ENCODE measurements at places on chromosomes 2 and 18.
A peak's percentile ranks its signal among the peaks of the same experiment; 100 is the strongest.

GRCh38 chr18:62485684-62486083 is 37.1 kb upstream of the ZCCHC2 start:
- no peak for DNase-seq

DNA sequence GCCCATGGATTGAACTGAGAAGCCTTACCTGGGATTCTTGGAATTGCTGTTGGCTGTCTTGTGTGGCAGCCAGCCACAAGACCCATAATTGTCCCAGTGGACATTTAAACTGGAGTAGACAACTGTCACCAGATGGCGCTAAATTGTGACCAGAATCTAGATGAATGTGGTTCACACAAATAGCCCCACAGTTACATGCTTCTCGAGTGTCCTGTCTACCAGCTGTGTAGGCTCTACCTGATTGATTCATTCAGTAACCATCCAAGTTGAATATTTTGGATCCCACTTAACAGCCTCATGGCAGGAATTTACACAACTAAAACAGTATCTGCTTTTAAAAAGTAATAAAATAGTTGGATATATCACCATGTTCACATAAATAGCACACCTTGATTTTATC is 73.2 kb downstream of the MAP4K4 start:
- DNase-seq, result no peak

DNA sequence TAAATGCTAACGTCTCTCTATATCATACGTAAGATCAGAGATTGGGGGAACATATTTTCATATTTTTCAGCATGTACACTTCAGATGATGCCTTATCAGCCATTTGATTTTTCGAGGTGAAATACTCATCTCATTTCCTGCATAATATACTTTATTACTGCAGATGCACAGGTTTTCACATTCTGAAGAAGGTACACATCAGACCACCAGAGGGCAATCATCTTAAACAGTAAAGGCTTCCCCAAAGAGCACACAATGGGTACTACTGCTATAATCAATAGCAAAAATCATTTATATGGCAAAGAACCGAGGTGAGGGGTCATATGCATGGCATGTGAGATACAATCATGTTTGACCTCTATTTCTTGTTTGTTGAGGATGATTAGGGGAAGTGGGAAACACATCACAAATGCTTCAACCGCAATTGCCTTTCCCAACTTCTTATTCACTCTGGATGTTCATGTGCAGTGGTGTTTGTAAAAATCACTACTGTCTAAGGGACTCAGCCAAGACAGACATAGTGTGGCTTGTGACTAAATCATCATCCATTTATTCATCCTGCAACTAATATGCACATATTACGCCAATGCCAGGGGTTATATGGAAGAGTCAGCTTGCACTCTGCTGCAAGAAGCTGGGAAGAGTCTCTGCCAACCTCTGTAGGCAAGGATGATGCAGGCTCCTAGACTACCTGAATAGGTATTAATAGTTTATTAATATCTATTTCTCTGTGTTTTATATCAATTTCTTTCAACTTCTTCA is 118.7 kb downstream of the EPB41L3 start:
- no peak for DNase-seq

DNA sequence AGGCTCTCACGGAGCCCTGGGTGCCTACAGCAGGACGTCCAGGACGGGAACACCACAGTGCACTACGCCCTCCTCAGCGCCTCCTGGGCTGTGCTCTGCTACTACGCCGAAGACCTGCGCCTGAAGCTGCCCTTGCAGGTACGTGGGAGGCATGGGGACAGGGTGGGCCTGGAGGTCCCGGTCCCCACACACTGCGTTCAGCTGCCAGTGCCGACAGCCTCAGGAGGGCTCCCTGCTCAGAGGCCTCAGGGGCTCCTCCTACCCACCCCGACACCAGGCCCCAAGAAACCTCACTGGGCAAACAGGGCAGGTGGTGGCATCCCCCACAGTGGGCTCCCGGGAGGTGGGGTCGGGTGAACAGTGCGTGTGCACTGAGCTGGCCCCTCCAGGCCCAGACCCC is 10.8 kb downstream of the ANO7 start:
- no peak for DNase-seq

DNA sequence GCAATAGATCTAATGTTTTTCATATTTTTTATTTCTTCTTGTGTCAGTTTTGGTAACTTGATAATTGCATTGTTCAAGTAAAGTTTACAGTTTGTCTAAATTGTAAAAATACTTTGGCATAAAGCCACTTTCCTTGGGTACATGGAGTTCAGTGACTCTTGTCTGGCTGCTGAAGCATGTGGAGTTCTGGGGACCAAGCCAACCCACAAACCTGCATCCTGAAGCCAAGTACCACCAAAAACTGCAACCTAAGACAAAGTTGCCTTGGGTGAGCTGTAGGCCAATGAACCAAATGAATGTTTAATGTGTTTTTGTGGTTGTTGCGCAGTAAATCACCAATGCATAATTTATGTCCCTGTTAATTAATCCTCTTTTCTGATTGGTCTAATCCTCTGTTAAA is 872.6 kb downstream of the BCL11A start:
- DNase-seq, result no peak

DNA sequence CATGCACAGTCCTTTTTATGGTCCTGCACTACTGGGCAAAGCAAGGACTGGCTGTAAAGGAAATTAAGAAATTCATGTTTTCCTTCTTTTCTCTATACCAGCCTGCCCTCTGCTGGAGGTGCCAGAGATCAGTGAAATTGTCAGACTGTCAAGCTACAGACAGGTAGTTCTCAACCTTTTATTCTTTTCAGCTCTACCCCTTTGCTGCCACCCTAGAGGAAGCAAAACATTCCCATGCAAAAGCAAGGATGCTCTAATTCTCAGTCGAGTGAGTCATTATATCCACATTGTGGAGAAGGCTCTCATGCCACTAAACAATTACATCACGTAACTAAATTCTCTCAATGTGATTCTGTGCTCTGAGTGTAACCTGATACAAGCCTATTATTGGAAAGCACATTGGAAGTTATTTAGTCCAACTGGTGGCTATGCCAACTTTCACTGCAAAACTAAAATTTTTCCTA is 25.0 kb upstream of the RAPGEF4 start:
- DNase-seq, result no peak

DNA sequence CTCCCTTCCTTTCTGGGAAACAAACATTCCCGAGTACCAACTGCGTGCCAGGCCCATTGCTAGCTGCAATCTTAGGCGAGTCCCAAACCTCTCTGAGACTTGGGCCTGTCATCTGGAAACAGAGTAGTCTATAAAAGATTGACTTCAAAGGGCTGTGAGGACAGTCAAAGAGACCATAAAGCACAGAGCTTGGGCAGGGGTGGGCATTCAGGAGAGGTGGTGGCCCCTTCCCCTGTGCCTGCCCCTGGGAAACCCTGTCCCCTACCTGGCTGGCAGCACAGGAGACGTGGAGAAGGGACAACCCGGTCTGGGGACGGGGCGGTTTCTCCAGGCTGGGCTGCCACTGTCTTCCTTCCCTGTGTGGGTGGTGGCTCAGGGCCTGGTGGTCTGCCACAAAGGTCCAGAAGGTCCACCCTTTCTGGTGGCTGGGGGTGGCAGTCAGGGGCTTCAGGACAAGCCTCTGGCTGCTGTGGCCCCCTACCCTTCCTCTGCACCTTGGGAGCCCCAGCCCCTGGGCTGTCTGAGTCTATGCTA is 33.9 kb upstream of the FOSL2 start:
- no peak for DNase-seq

DNA sequence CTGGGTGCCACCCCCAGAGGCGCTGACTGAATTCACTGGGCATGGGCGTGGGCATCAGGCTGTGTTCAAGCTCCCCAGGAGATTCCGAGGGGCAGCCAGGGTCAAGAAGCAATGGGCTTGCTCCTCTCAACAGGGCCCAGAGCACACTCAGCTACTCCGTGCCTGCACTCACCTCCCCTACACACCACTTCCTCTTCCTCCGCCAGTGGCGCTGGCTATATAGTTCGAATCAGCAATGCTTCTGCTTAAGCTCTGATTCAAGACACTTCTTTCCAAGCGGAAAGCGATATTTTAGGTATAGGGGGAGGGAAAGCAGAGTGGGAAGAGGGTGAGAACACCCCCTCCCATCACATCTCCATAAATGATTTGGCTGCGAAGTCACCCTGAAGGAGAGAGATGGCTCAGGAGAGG is 42.1 kb downstream of the CRACDL start:
- no peak for DNase-seq

DNA sequence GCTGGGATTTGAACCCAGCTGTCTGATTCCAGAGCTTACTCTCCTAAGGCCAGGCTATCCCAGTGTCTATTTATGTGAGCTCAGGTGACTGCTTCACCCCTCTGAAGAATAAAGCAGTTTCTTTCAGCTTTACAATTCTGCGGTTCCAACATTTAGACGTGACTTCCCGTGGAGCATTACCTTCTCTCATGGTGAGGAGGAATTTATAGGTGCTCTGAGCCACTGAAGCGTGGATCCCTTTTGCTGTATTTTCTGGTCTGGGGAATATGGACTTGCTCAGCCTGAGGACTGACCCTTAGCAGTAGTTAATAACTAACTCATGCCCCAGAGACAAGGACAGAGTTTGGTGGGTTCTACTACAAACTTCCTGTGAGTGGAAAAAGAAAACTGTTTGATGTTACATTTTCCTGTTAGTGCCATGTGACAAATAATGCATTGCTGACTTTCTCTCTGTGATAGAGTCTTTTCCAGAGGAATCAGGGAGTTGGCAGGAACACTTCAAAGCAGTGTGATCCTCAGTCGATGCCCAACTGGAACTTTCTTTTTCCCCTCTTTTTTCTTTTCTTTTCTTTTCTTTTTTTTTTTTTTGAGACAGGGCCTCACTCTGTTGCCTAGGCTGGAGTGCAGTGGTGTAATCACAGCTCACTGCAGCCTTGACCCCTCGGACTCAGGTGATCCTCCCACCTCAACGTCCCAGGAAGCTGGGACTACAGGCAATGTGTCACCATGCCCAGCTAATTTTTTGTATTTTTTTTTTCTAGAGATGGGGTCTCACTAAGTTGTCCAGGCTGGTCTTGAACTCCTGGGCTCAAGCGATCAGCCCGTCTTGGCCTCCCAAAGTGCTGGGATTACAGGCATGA is 21.9 kb downstream of the CASP10 start:
- no peak for DNase-seq

DNA sequence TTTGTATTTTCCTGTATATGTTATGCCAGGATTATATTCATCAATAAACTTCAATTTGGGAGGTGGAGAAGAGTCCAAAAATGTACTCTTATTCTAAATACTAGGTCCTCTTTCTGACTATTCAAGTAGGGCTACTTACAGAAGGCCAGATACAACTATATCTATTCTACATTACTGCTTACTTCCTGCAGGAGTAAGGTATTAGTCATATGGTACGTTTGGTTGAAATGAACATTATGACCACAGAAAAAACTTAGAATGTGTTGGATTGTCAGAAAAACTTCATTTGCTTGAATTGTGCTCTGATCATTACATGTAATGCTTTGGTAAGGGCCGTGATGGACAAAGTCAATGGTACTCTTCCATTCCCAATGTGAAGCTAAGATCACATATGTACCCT is 35.0 kb downstream of the STAT4 start:
- no peak for DNase-seq

GRCh38 chr2:16407358-16407757 is 258.3 kb downstream of the CYRIA start:
- DNase-seq, result no peak

- DNase-seq, result no peak
Observed at GRCh38 chr2:144452169-144452988, 67.5 kb downstream of the ZEB2 start.

DNA sequence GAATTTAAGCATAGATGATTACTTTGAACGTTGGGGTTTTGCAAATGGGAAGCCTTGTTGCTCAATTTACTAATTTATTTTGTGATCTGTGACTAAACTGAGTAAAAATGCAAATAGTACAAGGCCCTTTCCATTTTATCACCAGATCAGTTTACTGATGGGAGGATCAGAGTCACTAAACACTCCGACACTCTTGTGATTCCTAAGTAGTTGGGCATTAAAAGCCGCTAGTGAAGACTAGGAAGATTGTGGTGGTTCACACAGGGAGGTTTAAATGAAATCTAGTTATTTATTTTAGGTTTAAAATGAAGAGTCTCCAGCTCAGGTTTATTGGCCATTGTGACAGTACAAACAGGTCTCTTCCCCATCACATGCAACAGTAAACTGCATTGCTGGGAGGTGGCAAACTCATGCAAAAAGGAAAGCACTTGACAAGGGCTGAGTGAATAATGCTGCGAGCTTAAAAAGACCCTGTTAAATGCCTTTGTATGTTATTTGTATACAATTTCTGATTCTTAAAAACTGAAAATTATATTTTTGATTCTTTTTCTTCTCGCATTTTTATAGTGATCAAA is 394.8 kb upstream of the FANCL start:
- no peak for DNase-seq

DNA sequence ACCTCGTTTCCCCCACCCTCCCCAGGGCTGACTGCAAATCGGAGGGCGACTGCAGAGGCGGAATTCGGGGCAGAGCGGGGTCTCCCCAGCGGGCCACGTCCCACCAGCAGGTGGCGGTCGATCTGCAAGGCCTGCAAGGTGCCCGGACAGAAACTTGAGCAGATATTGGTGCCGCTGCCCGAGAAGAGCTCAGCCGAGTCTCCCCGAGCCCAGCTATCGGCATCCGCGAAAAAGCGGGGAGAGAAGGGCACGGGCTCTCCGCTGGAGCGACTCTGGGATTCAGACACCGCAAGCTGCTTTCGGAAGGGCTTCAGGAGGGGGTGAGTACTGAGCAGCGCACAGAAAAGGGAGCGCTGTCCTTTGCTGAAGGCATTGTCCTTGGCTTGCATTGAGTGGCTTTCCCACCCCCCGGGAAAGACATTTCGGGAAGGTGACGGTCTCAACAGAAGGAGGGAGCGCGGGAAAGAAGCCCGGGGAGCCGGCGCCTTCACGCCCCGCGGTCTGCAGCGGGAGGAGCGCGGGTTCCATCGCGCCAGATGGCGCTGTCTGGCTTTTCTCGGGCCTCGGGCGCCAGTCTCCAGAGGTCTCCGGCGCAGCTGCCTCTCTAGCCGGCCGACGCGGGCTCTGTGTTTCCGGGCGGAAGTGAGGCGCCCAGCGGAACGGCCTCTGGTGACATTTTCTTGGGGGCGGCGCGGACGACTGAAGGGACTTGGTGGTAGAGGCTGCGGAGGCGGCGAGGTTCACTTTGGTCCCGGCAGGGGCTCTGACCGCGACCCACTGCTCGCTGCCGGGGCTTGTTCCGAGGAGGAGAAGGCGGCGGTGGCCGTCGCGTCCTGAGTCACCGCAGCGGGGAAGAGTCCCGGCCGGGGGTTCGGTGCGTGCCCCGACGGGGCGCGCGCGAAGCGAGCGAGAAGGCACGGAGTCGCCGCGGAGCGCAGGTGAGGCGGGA is 69.5 kb downstream of the HAUS1 start:
- DNase-seq, result peak; percentile 89

DNA sequence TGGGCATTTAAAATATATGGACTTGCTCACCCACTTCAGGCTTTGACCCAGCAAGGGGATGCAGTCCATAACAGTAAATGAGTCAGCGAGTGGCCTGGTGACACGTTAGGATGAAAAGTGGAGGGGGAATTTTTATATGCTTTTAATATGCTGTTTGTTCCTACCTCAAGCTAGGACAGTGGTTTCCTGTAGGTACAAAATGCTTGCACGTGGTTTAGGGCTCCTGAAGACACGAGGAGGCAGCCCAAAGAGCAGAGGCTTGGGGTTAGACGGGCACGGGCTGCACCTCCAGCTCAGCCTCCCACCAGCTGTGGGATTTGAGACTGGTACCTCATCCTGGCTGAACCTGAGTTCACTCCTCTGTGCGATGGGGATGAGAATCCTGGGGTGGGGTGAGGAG is 306.2 kb upstream of the CXCR4 start:
- DNase-seq, result no peak

GRCh38 chr18:48868468-48869466 is 82.0 kb downstream of the SMAD7 start:
- peak; percentile 7 for DNase-seq
